ENCODE measurements at places on chromosomes 2 and 18.

DNA sequence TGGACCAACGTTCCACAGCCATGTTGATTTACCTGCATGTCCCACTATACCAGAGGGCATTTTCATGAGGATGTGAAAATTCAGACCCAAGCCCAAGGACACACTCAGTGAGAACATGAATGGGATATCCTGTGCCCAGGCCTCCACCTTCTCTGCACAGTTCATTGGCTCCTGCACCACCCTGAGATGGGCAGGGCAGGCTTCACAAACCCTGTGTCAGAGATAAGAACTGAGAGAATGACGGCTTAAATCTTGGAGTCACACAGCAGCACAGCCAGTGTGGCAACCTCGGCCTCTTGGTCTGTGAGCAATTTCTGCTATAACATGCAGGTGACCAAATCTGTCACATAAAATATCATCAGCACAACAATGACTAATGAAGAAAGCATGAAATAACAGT, 71.9 kb downstream of the UXS1 start:
- DNase-seq = no peak

DNA sequence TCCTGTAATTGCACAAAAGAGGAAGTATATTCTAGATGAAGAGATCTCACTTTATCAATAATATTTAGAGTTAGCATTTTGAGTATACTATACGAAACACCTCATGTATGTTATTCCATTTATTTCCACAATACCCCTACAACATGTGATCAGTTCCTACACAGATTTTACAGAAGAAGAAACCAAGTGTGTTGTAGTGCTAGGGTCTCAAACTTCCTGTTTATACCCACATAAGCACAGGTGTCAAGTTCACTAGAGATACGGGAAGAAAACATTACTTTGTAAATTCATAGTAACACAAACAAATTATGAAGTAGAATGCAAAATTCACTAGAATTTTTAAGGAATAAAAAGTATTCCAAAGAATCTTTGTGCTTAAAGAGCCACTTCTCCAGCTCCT, 46.4 kb downstream of the KCTD18 start:
- no peak for DNase-seq

GRCh38 chr2:169705927-169706326, 11.7 kb downstream of the PHOSPHO2 start:
- DNase-seq = no peak

DNA sequence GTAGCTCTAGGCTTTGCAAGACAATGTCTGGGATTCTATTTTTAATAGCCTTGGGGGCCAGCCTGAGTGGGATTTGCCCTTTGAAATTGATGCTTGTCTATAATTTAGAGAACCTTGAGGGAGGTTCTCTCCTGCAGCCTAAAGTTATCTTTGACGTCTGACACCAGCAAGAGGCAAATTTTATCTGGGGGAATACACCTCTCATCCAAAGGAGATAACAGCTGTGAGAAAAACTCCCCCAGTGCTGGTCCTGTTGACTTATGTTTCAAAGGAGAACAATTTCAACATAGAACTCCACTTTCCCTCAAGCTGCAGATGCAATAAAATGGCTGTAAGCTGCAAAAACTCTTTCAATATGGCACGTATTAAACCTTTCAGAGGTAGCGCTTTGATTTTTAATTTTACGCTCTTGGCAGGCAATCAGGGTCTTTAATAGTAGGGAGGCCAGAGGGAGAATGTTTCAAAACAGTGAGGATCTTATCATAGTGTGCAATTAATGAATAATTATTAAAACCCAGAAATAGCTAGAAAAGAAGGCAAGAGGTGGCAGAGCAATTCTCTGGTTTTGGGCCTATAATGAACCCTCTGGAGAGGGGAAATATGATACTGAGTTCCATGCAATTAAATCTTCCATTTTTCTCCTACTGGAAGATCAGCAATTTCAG, 62.4 kb downstream of the LYPD1 start:
- no peak for DNase-seq

DNA sequence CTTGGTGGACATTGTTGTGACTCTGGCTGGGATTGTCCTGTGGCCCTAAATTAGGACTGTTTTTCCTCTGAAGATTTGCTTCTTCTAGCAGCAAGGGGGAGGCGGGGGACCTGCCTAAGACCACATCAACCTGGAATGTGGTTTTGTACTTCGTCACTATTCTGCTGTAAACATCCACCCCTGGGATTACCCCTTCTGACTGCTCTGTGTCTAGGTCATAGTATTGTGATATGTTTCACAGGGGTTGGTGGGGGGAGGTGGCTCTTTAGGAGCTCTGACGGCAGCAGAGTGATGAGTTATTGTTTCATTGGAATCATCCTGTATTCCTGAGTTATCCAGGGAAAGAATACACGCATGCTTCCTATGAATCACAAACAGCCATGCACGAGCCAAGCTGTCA, 226.4 kb upstream of the MYT1L start:
- DNase-seq = no peak

DNA sequence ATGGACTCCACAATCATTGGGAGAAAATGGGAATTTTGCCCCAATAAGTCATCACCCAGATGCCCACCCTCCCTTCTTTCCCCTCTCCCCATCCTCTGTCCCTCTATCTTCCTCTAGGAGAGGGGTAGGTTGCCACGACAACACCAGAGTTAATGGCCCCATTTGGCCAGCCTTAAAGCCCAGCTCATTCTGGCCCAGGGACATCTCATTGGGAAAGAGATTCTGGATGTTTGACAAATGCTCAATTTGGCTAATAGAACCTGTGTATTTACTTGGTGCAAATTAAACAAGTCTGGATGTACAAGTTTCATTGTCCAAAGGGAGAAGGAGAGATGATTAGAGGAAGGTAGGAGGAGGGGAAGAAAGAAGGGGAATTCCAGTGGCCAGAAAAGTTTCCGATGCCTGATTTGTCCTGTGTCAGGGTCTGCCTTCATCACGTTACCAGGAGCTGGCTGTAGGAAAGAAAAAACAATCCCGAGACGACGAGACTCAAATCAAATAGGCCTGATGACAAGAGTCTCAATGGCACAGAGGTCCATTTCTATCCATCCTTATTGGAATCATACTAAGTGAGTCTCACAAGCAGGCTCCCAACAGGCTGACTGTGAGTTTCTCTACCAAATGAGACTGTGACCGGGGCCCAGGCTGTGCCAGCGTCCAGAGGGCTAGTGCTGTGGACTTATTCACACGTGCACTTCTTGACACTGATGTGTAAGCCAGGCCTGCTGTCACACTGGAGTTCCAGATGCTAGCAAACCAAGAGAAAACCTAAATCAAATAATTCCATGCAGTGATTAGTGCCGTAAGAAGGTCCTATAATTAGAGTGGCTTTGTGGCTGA, 265.2 kb upstream of the APCDD1 start:
- no peak for DNase-seq

DNA sequence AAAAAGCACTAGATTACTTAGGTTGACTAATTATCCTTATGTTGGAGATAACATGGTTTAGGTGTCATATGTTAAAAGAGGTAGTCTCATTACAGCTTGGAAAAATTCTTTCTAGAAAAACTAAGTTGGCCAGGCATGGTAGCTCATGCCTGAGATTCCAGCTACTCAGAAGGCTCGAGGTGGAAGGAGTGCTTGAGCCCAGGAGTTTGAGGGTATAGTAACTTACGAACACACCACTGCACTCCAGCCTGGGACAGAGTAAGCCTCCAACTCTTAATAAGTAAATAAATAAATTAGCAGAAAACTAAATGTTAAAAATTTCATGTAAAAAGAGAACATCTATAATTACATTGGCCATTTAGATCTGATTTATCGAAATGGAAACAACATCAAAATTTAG, 177.2 kb downstream of the NR4A2 start:
- DNase-seq = no peak

DNA sequence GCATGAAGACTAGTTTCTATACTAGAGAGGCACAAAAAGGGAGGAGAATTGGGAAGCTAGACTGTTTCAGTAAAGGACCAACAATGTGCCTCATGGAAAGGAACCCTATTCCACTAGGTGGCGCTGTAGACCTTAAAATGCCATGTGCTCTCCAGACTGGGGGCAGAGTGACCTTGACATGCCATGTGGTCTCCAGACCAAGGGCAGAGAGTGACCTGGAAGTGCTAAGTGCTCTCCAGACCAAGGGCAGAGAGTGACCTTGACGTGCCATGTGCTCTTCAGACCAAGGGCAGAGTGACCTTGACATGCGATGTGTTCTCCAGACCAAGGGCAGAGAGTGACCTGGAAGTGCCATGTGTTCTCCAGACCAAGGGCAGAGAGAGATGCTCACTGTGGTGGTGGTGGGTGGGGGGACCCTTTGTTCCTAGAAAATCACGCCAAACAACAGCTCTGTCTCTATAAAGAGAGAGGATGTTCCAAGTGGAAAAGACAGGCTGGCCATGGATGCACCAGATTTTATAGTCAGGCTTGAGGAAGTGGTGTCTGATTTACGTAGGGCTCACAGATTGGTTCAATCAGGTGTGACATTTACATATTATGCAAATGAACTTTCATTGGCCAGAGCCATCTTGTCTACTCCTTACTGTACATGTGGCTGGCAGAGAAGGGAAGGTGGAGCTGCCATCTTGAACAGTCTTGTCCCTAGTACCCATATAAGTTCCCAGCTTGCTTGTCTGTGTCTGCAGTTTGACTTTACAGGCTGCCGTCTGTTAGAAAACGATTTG, 344.0 kb upstream of the DDX18 start:
- peak; percentile 33 for DNase-seq

GRCh38 chr18:34787931-34788532, 77.9 kb downstream of the DTNA start:
- peak; percentile 56 for DNase-seq

GRCh38 chr2:9708683-9709538, 78.1 kb upstream of the YWHAQ start:
- DNase-seq = no peak

DNA sequence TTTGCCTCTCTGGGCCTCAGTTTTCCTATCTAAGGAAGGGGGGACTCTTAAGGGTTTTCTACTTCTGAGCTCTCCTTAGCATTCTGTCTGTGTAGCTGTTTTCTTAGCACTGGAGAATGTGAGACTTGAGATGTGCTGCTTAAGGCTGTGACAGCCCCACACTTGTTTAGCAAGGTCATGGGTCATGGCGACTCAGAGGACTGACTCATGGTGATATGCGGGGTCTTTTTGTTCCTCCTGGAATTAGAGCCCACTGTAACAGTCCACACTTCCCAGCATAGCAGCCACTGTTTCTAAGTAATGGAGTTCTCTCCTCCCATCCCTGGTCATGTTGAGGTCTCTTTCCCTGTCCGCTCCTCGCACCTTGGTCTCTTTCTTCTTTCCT, 4.1 kb upstream of the LPIN1 start:
- DNase-seq = no peak

GRCh38 chr2:61795408-61795807, 58.5 kb downstream of the FAM161A start:
- no peak for DNase-seq

- DNase-seq = no peak
Measured at GRCh38 chr18:24274837-24275236, 122.8 kb downstream of the OSBPL1A start.

DNA sequence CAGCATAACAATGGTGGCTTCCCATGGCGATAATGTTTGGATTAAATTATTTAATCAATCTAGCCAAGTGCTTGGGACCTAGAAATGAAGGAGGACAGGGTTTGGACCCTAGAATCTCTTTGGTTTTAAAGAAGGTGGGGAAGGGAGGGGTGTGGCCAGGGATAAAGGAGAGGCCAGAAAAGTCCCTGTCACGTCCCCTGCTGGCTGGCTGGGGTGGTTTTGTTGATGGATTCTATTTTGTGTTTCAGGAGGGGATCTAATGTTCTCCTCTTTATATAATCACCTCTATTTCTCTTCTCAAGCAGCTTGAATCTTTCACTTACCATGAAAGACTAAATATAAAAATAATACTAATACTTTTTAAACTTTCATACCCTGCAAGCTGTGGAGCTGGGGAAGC, 52.6 kb upstream of the GALR1 start:
- DNase-seq = no peak

DNA sequence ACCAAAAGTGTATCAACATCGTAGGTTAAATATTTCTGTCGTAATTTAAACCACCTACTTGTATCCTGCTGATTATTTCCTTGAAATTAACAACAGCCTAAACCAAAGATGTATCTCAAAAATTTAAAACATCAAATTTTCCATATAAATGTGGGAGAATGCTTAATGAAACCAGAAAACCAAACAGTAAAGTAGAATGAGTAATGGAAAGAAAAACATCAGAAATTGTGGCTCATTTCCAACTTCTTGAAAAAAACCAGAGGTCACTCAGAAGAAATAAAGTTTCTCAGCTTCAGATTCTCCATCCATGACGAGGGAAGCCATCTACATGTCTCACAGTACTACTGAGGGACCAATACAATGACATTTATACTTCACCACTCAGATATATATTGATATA, 296.5 kb downstream of the NOL4 start:
- no peak for DNase-seq

DNA sequence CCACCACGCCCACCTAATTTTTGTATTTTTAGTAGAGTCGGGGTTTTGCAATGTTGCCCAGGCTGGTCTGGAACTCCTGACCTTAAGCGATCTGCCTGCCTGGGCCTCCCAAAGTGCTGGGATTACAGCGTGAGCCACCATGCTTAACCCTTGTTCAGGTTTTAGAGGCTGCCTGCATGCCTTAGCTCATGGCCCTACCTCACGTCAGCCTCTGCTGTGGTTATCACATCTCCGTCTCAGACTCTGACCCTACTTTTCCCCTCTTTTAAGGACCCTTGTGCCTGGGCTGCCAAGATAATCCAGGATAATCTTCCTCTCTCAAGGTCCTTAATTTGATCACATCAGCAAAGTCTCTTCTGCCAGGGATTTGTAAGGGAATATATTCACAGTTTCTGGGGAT, 98.2 kb upstream of the PMAIP1 start:
- DNase-seq = no peak

DNA sequence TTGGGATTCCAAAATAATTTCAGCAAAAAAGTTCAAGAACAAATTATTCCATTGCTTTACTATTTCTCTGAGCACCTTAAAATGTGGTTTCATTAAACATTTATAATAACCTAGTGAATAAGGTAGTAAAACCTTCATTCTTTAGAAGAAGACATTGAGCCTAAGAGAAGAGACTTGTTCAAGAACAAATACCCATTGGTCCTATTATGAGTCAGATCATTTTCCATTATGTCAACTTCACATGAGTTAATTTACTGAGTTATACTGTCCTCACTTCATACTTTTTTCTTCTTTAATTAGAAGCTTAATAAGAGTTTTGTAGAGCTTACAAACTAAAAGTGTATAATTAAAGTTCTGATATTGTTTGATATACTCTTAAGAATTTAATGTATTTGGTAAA, 5.5 kb downstream of the ANKRD62 start:
- DNase-seq = no peak

- peak; percentile 35 for DNase-seq
Measured at GRCh38 chr2:233867993-233868532, at the start of gene MSL3B. MSL3B (minus strand) TSS chr2:233868386.

GRCh38 chr2:188414411-188414810, 122.7 kb downstream of the GULP1 start:
- DNase-seq = no peak

GRCh38 chr2:177758591-177759371, 313.8 kb downstream of the PDE11A start:
- peak; percentile 83 for DNase-seq

Measured in NCI-H1694 treated with DMSO at 0.1 percent for 48 hours (cell line).